ENCODE measurements at places on chromosomes 2 and 18. TPM values are rescaled to one million over a fixed set of nuclear protein-coding genes. Genes with fewer than 3 reads are reported as not detected.

The ACKR3 gene
- total RNA-seq: 17.0 TPM

The MALL gene
- total RNA-seq: 1.5 TPM

The DAW1 gene
- not detected for total RNA-seq

The CCL20 gene
- total RNA-seq: not detected

The HOXD8 gene
- 19.7 TPM for total RNA-seq

The NEU2 gene
- not detected for total RNA-seq

GRCh38 chr2:232521959-232522622, 1.9 kb downstream of the PRSS56 start:
- no peak for DNase-seq

- no peak for DNase-seq
Observed at GRCh38 chr2:45180779-45181178, 171.5 kb upstream of the SIX2 start.

- no peak for DNase-seq
Observed at GRCh38 chr2:220887876-220888275, 684.2 kb downstream of the EPHA4 start.

- DNase-seq: no peak
Observed at GRCh38 chr18:11114653-11115052, 34.7 kb downstream of the PIEZO2 start.

DNA sequence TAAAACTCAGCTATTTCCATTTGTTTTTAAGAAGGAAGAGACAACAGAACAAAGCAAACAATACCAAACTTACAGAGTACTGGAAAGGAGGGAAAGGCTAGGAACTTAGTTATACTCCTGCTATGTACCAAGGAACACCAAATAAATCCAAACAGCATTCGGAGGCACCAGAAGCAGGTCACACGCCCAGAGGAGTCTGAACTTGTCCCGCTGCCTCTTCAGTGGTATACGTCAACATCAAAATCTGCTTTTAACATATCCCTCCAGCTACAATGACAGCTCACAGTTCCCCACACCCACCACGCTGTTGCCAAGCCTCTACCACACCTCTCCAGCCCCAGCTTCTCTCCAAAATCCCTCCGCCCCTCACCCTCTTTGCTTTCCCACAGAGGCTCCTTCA, 17.3 kb downstream of the C2orf76 start:
- no peak for DNase-seq

GRCh38 chr2:55231546-55232083, 478 bp downstream of the CLHC1 start:
- DNase-seq: no peak

DNA sequence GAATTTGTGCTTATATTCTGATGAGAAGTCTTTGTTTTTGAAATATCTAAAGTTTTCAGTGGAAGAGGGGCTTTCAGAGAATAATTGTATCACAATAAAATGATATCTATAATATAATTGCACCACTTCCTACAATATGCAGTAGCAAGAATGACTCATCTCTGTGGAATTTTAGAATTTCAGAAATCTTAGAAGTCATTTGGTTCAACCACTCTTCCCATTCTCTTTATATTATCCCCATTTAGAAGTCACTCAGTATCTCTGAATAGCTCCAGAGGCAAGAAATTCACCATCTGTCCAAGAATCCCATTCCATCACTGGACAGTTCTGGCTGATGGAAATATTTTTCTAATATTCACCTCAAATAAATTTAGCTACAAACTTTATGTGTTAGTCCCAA, 59.3 kb upstream of the CCDC68 start:
- DNase-seq: no peak

DNA sequence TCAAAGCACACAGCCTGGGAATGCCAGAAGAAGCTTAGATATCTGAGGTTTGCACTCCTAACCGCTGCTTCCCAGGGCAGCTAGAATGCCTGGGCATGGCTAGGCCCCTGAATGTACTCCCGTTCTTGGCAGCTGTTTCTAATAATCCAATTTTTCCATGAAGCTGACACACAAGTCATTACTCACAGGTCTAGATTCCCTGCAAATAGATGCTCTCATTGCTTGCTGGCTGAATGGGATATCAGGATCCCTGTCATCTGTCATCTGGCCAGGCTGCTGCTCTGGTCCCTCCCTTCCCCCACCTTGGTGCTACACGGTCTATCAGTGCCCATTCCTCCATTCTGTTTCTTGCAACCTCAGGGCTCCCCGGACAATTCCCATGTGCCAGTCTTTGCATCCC, 40.7 kb upstream of the TEX51 start:
- DNase-seq: no peak

DNA sequence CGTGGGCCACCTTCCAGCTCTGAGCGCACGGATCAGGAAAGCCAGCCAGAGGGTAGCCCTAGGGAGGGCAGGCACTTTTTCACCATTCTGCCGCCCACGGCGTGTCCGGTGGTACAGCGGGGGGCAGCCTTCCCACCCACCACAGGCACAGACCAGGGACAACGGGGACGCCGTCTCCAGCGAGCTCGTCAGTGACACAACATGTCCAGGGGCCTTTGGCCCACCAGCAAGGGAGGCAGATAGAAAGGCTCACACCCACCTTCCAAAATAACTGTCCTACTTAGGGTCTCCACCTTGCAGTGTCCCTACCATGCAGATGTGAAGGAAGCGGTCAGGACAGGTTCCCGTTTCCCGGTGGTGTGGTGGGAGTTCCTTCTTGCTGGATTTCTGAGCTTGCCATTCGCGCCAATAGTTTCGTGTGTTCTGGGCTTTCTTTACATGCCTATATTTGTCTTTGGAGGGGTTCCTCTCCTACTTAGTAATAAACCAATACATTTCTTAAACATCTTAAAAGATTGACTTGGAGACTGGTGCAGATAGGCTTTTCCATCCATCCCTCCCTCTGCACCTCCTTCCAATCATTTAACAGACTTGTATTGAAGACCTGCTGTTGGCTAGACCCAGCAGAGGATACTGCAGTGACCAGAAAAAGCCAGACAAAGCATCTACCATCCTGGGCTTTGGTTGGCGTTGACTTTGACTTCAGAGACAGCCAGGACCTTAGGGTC, 872 bp downstream of the ASB1 start:
- no peak for DNase-seq

DNA sequence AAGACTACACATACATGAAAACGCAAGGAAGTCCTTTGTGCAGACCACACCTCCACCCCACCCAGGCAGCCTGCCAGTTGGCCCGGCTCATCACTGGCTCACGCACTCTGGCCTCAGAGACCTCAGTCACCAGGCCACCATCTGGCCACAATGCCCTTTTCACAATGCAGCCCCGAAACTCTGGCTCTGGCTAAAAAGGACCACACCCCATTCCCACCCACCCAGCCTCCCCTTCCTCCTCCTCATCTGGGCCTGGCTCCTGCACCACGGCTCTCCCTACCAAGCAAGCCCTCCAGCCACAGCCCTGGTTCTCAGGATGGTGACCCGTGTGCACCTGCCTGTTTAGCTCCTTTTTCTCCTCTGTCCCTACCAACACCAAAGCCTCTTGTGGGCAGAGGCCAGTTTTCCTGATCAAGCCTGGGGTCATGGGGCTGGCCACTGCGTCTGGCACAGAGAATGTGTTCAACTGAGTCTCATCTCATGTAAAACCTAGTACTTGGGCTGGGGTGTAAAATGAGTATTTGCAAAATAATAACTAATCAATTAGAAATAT, 7.4 kb downstream of the HDAC4 start:
- peak; percentile 78 for DNase-seq

DNA sequence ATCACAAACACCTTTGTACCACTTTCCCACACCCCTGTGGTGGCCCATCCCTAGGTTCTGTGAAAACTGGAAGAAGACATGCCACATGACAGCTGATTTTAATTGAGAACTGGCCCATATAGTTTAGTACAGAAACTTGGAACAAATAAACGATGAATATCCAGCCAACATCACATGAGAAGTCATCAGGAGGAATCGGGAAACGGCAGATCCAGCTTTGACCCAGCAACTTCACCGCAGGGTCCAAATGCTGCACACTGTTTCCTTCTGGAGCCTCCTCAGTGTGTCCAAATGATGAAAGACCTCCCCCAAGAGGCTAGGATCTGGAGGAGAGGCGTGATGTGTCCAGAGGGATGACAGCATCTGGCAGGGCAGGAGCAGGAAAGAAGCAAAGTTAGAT, 75.5 kb downstream of the COPS8 start:
- DNase-seq: peak; percentile 91

- no peak for DNase-seq
Observed at GRCh38 chr2:237025090-237025865, 60.4 kb upstream of the COPS8 start.

DNA sequence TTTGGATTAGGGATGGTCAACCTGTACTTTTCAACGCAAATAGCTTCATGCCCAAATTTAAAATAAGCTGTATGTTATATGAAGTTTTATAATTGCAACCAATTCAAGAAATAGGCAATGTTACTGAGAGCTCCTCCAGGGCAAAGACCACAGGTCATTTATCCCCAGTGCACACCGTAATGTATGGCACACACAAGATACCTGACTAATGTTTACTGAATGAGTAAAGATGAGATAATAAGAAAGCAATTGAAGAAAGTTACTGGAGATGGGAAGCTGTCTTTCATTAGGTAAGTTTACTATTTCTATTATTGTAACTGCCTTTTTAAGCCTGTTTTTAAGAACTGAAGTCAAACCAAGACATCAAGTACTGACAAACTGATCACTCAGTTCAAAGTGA, 184.5 kb upstream of the VRK2 start:
- no peak for DNase-seq

- peak; percentile 45 for DNase-seq
Observed at GRCh38 chr2:20594957-20595356, 55.9 kb downstream of the HS1BP3 start.

DNA sequence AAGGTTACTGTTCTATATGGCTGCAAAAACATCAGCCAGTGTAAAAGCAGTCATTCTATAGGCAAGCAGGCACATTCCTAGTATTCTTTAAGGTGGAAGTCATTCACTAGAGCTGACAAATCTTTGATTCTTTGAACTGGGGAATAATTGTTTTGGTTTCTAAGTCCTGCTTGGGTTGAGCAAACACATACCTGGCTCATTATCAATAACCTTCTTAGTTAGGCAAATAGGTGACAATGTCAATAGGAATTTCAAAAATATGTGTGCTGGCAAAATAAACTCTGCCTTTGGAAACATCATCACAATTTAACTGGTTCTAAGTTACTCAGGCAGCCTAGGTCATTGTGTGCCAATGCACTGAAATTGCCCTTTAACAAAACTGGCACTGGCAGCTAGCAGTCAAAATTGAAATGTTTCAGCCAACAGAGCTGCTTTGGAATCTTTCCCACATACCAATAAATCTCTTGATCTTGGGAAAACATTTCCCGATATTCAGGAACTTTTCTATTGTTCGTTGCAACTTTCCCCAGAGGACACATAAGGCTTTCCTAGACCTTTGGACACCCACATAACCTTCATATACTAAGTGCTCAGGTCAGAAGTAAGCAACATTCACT, 402.0 kb upstream of the MMADHC start:
- DNase-seq: no peak

DNA sequence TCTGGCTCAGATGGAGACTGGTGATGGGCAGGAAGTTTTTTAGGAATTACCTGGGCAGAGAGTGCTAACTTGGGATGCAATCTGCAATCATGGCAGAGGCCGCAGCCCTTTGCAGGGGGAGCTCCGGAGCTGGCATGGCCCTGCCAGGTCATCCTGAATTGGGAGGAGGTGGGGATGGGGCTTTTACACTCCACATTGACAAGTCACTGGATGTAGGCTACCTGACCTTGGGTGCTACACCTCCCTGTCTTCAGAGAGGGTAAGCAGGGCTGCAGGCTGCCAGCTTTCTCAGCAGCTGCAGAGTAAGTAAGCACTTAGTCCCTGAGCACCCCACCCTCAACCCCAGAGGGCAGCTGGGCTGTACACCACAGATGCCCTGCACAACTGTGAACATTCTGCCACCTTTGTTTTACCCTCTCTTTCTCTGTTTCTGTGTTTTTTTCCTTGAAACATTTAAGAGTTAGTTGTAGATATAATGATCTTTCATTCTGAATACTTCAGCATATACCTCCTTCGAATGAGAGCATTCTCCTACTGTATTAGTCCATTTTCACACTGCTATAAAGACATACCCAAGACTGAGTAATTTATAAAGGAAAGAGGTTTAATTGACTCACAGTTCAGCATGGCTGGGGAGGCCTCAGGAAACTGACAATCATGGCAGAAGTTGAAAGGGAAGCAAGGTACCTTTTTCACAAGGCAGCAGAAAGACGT, 6.8 kb upstream of the HS1BP3 start:
- no peak for DNase-seq

GRCh38 chr18:3498698-3499471, 48.9 kb downstream of the TGIF1 start:
- no peak for DNase-seq

- no peak for DNase-seq
Observed at GRCh38 chr2:42999391-42999841, 207.0 kb upstream of the HAAO start.

DNA sequence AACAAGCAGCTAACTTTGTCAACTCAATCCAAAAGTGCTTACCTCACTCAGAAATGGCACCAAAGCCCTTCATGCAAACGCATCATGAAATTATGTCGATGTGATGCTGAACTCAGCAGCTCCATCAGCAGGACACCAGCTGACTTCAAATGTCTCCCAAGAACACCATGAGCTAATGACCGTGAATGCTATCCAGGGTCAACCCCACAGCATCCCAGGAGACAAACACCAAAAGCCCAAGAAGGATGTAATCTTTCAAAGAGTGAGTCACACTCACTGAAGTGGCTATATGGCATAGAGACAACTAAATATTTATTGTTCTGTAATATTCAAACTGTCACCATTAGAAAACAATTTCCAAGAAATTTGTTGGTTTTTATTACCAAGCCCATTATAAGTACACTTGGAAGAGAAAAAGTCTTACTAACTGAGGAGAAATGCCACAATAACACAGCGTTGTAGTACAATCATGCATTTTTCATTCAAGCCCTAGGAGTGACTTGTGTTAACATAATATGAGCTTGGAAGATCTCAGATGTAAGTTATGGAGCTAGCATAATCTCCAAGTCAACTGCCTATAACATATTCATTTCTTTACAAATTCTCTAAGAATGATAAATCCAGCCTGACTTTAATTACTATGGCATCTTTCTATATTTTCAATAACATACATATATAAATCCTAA, 165.0 kb upstream of the CCDC68 start:
- no peak for DNase-seq

- DNase-seq: no peak
Observed at GRCh38 chr18:78994531-78994930, 14.9 kb downstream of the SALL3 start.

- no peak for DNase-seq
Observed at GRCh38 chr2:106972782-106973181, 86.8 kb upstream of the ST6GAL2 start.

DNA sequence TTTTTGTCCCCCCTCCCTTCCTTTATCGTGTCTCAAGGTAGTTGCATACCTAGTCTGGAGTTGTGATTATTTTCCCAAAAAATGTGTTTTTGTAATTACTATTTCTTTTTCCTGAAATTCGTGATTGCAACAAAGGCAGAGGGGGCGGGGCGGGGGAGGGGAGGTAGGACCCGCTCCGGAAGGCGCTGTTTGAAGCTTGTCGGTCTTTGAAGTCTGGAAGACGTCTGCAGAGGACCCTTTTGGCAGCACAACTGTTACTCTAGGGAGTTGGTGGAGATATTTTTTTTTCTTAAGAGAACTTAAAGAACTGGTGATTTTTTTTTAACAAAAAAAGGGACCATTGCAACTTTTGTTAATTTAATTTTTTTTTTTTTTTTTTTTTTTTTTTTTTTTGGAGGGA, 2.1 kb downstream of the SOX11 start:
- DNase-seq: no peak

- no peak for DNase-seq
Observed at GRCh38 chr2:192499476-192499875, 304.7 kb upstream of the TMEFF2 start.

GRCh38 chr18:46497129-46497528, 159.9 kb downstream of the LOXHD1 start:
- DNase-seq: peak; percentile 2
